ENCODE measurements at places on chromosomes 3 and 15. TPM values are rescaled to one million over a fixed set of nuclear protein-coding genes. Genes with fewer than 3 reads are reported as not detected.

CCDC13 gene
- total RNA-seq, result 0.35 TPM

CPEB1 gene
- total RNA-seq, result 3.3 TPM

USP50 gene
- not detected for total RNA-seq

CTXN2 gene
- total RNA-seq, result not detected

EOMES gene
- 0.16 TPM for total RNA-seq

MRAS gene
- total RNA-seq, result 174 TPM

PPP1R14D gene
- not detected for total RNA-seq

GRCh38 chr3:148178503-148178902 lies 519.2 kb upstream of the AGTR1 start:
- no peak for DNase-seq

DNA sequence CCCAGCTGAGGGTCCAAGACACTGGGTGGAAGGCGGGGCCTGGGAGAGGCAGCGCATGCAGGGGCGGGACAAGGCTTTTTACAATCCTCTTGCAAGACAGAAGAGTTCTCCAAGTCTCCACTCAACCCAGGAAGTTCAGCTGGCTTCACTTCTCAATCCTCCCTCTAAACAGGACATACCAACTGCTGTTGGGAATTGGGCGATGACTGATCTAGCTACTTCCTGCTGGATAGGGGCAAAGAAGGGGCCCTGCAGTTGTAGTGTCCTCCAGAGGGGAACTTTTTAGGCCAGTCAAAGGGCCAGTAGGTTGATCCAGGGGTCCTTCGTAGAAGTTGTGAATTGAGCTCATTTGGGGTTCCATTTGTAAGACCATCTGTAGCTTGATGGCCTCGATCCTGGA lies 94.6 kb upstream of the TERB2 start:
- DNase-seq, result no peak

DNA sequence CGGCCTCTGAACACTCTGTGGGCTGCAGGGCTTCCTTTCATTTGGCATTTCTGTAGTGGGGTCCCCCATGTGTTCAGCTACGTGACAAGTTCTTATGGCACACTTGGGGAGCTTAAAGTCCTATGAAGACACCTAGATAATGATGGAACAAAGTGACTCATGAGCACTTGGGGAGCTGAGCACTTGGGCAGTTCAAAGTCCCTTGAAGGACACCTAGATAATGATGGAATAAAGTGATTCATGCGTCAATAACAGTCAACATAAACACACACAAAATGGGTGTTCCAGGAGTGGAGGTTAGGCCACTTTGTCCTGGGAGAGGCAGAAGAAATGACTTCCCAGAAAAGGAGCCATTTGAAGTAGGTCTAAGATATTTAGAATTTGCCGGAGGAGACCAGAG lies 66.6 kb downstream of the LDHAL6B start:
- no peak for DNase-seq

DNA sequence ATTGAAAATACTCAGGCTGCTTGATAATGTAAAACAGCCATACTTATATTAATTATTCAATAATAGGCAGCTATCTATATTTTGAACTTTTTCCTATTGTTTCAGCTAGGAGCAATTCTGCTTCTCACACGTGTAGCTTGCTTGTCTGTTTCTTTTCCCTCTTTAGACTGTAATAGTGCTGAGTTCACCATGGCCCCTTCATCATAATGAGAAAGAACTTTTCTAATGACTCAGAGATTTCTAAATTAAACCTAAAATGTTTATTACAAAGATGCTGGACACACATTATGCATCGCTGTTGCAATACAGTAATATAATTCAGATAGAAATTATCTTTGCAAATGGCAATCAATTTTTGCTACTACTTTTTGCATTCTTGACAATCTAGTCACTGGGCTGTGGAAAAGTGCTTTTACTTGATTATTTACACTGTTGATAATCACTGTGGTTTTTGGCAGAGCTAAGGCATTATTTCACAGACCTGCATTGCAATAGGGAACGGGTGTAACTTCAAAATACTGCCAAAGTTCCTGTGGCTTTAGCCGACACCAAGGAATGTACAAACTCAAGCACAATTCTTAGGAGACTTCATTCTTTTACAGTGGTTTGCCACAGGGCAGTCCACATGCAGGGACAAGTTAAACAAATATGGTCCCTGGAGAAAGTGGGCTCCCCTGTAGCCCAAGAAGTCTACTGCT lies 281.0 kb upstream of the TBL1XR1 start:
- peak; percentile 71 for DNase-seq

GRCh38 chr3:52367891-52368880 lies 52.1 kb downstream of the DNAH1 start:
- no peak for DNase-seq

DNA sequence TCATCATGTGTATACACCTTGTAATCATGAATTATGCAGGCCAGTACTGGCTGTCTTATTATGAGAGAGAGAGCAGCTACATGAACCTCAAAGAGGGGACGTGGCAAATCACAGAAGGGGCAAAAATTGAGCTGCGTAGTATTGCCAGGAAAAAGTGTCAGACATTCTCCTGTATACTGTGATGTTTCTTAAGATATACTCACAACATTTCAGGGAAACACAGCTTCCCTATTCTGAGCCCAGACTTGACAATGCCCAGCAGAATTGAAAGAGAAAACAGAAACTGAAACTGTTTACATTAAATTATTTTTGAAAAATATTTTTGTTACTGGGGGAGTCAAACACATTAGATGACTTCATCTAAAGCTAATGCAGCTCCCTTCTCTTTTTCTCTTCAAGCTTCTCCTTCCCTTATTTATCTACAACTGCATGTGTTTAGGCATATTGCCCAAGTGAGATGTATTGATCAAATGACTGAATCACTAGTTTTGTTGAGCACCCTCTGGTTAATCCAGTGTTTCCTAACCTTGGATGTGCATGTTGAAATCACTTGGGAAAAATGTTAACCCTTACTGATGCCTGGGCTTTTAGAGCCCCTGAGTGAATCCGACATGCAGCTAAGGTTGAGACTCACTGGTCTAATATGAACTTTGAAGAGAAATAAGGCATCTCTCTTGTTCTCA lies 39.5 kb downstream of the CADPS start:
- DNase-seq, result no peak

DNA sequence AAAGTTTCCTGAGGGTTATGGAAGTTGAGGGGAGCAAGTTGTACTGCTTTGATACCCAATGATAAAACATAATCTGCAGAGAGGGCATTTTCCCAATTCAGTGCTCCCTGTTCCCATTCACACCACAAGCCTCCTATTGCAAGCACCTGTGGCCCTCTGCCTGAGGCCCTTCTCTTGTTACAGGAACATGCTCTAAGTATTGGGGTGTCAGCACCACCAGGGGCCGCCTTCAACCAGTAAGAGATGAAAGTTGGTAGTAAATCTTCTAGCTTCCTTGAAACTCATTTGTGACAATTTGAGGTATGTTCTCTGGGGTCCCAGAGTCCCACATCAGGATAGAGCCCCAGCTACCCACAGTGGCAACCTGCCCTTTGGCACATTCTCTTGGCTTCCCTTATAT lies 265.4 kb upstream of the ARHGEF26 start:
- DNase-seq, result no peak

DNA sequence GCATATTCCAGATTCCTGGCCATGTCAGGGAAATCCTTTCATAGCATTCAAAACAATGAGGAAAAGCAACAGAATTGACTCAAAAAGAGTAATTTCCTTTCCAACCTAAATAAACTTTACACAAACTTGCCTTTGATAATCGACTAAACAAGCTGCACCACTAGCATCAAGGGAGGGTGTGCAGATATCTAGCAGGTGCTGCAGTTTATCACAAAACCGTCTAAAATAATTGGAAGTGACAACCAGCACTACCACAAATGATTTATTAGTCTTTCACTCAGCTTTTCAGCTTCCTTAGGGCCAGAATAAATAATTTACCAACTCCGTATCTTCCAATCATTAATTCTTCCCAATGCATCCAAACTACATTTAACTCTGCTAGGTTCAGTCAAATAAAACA lies 71.7 kb downstream of the TBC1D5 start:
- DNase-seq, result no peak

All from right atrium auricular region (tissue), 2 donors.